Activated CD4-positive, alpha-beta T cell treated with anti-CD3 and anti-CD28 coated beads for 1 hour (primary cell): ENCODE measurements at places on chromosomes 2 and 18.

DNA sequence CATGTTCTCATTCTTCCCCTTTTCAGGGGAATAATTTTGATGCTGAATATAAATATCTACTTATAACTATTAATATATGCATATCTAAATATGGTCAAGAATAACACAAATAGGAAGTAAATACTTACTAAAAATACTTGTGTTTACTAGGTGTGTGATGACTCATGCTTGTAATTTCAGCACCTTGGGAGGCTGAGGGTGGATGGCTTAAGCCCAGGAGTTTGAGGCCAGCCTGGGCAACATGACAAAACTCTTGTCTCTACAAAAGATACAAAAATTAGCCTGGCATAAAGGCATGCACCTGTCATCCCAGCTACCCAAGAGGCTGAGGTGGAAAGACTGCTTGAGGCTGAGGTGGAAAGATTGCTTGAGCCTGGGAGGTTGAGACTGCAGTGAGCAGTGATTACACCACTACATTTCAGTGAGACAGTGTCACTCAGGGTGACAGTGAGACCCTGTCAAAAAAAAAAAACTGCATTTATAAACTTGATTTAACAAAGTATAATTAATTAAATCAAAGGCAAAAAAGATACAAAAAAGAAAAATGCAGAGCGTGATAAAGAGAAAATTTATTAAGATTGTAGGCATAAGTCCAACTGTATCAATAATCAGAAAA lies 703.1 kb upstream of the VRK2 start:
- DNase-seq: no peak

GRCh38 chr2:200470230-200470629 lies 39.6 kb downstream of the KCTD18 start:
- DNase-seq: no peak

DNA sequence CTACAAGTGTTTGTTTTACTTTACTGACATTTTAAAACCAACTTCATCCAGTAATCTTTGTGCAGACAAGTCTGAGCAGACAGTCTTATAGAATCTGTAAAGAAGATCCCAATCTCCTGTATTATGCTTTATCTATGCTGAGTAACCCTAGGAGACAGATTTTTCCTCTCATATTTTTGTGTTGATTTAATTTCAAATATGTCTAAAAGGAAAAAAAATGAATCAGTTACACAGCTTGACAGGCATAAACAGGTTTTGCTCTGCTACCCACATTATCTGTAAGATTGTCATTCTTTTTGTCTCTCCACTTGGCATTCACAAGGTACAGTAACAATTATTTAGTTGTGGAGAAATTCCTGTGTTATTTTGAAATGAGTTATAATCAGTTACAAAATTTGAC lies 415.0 kb downstream of the NYAP2 start:
- DNase-seq: no peak

DNA sequence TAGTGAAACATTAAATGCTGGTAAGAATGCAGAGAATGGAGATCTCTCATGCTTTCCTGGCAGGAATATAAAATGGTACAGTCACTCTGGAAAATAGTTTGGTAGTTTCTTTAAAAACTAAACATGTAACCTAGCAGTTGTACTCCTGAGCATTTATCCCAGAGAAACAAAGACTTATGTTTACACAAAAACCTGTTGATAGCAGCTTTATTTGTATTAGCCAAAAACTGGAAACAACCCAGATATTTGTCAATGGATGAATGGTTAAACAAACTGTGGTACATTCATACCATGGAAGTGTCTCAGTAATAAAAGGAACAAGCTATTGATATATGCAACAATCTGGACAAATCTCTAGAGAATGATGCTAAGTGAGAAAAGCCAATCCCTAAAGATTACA lies 81.7 kb upstream of the CTAGE1 start:
- no peak for DNase-seq

GRCh38 chr2:177272765-177273164 lies 8.2 kb upstream of the NFE2L2 start:
- no peak for DNase-seq

DNA sequence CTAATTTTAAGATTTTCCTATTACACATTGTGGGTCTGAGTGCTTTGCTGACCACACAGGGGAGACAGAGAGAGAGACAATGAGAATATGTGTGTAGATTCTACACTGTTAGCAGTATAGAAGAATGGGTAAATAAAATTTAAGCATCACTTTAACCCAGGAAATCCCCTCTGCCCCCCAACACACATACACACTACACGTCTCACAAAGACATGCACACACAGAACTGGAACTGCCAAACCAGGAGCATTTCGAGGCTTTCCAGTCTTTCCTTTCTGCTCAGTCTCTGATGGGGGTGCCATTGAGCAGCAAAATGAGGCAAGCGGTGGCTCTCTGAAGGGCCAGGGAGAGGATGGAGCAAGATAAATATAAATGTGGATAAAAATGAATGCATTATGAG lies 2.5 kb downstream of the MERTK start:
- no peak for DNase-seq

DNA sequence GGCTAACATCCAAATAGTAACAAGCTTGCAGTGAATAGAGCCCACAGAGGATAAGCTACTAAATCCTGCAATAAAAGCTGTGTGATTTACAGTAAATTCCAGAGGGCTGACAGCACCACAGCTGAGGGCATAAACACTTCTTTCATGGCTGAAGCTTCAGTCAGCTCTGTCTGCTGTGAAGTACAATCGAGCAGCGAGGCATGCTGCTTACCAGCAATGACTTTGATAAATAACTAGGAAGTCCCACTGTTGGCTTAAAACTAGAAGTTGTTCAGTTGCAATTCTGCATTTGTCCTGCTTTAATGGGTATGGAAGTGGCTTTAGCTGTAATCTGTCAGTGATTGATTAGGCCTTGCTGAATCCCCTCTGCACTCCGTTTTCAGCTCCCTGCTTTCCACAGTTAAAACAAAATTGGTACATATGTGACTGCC lies 65.2 kb upstream of the FIGN start:
- no peak for DNase-seq

DNA sequence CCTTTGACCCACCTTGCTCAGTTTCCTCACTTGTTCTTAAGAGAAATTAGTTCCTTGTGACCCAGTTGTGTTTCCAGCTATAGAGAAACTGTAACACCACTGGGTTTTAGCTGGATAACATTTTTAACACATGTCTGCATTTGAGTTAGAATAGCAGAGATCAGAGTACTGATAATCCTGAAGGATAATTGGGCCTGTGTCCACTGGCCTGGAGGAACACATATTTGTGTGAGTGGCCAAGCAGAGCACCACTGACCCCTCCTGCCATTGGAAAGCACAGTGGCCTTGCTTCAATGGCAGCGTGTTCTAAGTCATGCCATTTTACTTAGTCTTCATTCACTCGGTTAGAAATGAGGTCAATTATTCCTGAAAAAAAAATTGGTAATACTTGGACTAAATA lies 42.6 kb downstream of the PKP4 start:
- DNase-seq: no peak

DNA sequence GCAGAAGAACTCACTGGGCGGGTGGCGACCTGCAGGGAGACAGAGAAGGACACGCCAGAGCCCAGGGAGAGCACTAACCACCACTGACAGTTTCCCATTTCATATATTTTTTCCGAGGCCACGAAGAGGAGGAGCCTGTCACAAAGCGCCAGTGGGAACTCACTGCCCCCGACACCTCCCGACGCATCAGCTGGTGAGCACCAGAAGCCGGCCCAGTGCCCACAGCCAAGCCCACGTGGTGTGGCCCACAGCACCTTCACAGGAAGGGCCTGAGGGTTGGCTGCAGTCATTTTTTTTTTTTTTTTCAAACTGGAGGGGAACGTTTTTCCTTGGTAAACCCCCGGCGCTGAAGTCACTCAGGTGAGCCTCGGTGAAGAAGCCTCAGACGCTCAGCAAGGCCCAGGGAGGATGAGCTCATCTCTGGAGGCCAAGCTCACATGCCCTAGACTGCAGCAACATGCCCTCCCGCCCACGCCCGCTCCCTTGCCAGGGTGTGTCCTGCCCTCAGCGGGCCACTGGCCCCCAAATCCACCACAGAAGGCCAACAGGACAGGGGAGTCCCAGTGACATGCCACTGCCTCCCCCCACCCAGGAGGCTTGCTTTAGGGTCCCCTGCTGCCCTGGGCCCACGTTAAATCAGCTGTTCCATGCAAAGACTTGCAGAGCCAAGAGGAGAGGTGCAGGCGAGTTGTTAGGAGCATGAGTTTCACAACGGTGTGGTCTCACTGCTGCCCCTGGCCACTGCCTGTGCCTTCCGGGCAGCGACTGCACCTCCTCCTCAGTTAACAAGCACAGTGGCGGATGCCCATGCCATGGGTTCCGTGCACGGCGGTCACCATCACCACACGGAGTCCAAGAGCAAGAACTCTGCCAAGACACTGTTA lies 68.1 kb downstream of the PARD6G start:
- no peak for DNase-seq

DNA sequence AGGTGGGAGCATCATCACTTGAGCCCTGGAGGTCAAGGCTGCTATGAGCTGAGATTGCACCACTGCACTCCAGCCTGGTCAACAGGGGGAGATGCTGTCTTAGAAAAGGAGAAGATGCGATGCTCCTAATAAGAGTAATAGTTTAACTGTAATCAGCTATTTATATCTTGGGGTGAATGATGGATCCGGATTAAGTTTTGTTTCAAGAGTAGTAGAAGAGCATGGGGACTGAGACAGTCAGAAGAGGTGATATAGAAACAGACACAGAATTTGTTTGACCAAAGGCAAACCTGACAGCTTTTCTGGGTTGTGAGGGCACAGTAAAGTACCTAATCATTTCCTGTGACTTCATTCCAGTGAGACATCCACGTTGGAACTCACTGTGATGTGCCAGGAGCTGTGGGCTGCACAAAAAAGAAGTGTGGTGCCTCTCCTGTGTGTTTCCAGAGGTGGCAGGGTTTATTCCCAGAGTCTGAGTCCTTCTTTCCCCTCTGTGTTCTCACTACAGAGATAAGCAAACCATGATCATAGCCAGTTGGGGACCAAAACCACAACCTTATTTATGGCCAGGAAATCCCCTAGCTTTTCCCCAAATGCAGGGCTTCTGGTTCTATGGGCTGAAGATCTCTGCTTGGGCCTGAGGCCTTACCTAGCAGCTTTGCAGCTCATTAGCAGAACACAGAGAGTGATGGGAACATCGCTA lies 113.7 kb downstream of the XRCC5 start:
- no peak for DNase-seq

GRCh38 chr2:142299021-142299420 lies 168.2 kb upstream of the LRP1B start:
- no peak for DNase-seq

DNA sequence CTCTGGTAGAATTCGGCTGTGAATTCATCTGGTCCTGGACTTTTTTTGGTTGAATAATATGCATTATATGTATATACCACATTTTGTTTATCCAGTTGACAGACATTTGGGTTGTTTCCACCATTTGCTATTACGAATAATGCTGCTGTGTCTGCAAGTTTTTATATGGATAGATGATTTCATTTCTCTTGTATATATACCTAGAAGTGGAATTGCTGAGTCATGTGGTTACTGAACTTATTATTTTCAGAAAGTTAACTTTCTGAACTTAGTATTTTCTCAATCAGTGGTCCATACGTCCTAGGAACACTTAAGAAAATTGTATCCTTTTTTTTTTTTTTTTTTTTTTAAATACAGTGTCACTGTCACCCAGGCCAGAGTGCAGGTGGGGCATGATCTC lies 63.3 kb downstream of the RIF1 start:
- no peak for DNase-seq

GRCh38 chr2:217614498-217614897 lies 388.3 kb downstream of the TNS1 start:
- no peak for DNase-seq

- no peak for DNase-seq
Measured at GRCh38 chr18:25123438-25124232, 228.3 kb downstream of the ZNF521 start.

- no peak for DNase-seq
Measured at GRCh38 chr2:79389481-79389880, 123.4 kb upstream of the CTNNA2 start.

DNA sequence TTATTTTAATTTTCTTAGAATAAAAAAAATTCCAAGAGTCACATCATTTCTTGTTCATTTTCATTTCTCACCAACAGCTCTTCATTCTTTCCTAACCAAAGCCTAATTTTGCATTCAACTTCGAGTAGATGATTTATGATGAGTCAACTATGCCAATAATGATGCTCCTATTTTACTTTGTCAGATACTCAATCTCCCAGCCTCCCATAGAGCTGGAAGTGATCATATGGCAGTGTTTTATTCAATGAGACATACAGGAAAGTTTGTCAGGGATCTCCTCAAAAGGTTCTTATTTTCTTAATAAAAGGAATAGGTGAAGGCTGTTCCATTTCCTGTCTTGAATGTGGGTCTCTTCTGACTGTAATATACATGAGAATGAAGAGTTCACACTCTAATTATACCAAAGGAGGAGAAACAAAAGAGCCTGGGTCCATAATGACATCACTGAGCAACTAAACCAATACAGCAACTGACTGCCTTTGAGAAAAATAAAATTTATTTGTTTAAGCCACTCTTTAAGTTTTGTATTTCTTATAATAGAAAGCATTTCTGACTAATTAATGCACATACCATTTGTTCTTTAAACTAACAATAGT lies 231.2 kb upstream of the CYP26B1 start:
- DNase-seq: no peak

DNA sequence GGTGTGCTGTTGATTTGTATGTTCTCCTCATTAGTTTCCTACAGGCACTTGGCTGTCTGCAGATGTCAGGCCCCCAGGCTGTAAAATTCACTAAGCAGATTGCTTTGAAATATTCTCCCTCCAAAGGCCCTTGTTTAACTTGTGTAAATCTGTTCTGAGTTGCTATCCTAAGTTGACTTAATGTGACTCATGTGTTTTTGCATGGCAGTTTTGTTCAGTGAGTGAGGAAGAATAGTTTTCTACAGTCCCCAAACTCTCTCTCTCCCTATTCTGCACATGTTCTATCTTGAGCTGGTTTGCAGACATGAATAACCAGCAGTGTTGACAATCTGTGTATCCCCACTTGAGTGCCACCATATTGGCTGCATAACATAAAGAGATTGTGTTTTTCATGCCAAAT lies 1005.4 kb upstream of the DDX18 start:
- no peak for DNase-seq

- no peak for DNase-seq
Measured at GRCh38 chr2:127418300-127419111, at the start of gene PROC. PROC (plus strand) TSS chr2:127418427; CDS start chr2:127419943, 1,516 bp downstream.

DNA sequence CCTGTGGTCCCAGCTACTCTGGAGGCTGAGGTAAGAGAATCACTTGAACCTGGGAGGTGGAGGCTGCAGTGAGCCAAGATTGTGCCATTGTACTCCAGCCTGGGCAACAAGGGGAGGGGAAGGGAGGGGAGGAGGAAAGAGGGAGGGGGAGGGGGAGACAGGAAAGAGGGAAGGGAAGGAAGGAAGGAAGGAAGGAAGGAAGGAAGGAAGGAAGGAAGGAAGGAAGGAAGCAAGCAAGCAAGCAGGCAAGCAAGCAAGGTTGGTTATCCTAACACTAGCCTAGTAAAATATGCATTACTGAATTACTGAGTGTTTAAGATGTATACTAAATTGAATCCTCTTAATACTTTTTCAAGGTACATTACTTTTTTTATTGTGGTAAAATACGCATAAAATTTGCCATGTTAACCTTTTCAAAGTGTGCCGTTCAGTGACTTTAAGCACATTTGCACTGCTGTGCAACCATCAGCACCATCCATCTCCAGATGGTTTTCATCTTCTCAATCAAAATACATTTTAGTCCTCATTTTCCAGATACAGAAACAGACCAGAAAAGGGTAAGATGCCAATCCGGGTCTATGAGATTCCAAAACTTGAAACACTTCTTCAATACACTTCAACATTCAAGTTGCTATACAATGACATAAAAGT lies 28.9 kb downstream of the NCKAP1 start:
- DNase-seq: no peak
